ENCODE measurements at places on chromosomes 11 and 22.
A peak's percentile ranks its signal among the peaks of the same experiment; 100 is the strongest.

GRCh38 chr11:13261591-13262061, 16.0 kb upstream of the BMAL1 start:
- DNase-seq, result peak; percentile 94

DNA sequence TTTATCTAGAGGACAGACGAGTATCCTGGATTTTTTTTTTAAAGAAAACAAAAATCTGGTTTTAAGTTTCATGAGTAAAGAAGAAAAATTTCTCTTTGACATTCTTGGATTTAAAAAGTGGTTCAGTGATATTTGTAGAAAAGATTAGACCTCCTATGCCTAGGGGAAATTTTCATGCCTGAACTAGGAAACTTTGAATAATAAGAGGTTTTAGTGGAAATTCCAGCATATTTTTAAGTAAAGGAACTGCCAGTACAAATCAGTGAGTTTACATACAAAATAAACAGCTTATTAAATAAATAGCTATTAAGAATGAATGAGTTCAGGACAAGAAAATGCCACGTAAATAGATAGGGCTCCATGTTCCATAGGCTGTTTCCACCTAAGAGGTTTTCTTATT, 17.5 kb downstream of the JAM3 start:
- DNase-seq, result no peak

GRCh38 chr11:22711880-22712279, 45.5 kb downstream of the GAS2 start:
- no peak for DNase-seq

GRCh38 chr11:64800303-64801157, 2.5 kb downstream of the MAP4K2 start:
- DNase-seq, result no peak

- DNase-seq, result no peak
Measured at GRCh38 chr11:71156301-71156700, 96.1 kb downstream of the SHANK2 start.
